ENCODE measurements at places on chromosomes 7 and 10.

DNA sequence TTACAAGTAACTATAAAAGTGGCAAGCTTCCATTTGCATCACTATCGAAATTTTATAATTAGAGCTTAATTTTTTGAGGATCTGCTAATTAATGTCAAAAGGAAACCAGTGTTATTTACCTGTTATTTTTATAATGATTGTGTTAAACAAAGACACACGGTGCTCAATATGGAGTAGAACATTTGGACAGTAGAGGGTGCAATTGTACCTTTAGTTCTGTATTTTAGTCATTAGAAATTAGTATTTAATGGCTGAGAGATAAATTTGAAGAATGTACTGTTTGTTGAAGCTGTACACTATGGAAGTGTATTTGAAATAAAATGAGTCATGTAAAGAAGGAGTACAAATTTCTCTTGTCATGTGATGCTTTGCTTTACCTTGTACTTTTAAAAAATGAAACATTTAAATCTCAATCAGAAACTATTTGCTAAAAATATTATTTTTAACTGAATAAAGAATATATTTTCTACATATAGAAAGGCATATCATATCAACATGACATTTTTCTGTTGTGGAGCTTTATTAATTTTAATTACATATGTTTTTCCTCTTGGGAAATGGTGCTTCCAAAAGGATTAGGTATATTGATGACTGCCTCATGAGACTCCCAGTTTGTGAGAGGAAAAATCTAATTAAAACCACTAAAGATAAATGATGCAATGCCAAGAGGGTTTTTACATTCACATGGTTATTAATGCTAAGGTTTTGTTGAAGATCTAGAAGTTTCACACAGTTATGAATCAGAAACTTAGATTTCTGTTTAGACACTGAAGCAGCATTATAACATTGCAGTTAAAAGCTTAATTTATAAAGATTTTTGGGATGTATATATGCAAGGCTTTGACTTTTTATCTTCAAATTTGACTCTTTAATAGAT is 10.4 kb upstream of the PRKG1 start:
- no peak for DNase-seq

- no peak for DNase-seq
Observed at GRCh38 chr10:88565072-88565471, 18.0 kb downstream of the RNLS start.

DNA sequence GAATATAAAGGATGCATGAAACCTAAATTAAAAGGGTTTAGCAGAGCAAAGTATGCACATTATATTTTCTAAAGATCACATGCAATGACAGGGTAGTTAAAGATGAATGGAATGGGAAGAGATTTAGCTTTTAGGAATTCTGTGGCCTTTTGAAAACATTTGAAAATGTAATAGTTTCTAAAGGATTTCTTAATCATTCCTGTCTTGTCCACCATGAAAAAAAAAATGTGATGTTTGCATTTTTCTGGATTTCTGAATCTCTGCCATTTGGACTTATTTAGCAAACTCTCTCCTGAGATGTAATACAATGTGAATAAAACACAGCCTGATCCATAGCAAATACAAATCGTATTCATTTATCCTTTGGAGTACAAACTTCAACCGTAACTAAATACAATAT is 126.6 kb upstream of the RAB11FIP2 start:
- no peak for DNase-seq

- DNase-seq, result no peak
Observed at GRCh38 chr10:114096864-114097263, 53.2 kb downstream of the ADRB1 start.

DNA sequence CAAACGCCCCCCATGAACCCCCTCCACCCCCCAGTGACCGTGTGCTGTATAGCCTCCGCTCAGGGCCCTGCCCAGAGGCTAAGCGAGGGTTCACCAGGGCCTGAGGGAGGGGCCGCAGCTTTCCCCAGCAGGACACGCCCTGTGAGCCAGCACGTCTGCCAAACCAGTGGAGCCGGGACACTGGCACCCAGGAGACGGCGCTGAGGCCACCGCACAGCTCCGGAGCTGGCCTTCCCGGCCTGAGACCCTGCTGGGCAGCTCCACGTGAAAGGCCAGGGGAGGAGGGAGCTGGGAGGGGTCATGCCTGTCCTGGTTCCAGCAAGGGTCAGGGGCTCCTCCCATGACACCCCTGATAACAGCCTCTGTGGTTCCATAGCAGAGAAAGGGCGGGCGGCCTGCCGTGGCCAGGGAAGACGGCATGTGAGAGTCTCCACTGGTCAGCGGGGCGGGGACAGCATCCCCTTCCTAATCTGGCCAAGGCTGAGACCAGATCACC is 278.3 kb downstream of the ELFN1 start:
- DNase-seq, result no peak

DNA sequence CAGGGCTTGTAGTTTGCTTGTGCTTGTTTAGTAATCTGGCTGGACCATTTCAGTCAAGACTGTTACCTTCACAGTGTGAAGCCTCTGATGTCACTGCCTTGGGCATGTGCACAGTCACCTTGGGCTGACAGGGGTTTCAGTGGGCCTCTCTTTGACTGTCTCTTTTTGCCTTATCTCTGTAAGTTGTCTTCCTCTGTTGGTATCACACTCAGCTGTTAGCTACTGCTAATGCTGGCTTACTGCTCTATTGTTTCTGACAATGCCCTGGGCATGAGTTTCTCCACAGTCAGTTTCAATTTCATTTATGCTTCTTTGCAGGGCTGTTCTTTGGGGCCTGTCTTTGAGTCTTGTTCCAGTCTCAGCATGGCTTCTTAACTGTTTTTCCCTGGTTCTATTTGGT is 201.9 kb upstream of the SHH start:
- DNase-seq, result no peak

GRCh38 chr7:122543891-122544290 is 155.0 kb downstream of the RNF133 start:
- DNase-seq, result no peak

GRCh38 chr7:149877890-149878522 is 4.2 kb downstream of the ATP6V0E2 start:
- no peak for DNase-seq

DNA sequence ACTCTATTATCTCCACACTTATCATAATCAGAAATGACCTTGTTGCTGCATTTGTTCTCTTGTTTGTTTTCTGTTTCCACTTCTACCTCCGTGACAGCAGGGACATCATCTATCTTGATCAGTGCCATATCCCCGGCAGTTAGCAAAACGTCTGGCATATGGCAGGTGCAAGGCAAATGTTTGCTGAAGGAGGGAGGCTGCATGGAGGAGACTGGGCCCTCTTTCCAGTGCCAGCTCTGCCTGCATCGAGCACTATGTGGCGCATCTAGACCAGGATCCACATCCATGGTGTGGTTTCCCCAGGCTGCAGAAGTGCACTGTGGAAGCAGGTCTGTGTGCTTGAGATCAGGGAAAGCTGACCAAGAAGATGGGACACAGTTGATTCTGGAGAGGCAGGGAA is 181.2 kb downstream of the KCNMA1 start:
- DNase-seq, result no peak

GRCh38 chr7:158572000-158572828 is 15.4 kb downstream of the PTPRN2 start:
- DNase-seq, result no peak

- no peak for DNase-seq
Observed at GRCh38 chr10:3622427-3622826, 162.6 kb downstream of the KLF6 start.

DNA sequence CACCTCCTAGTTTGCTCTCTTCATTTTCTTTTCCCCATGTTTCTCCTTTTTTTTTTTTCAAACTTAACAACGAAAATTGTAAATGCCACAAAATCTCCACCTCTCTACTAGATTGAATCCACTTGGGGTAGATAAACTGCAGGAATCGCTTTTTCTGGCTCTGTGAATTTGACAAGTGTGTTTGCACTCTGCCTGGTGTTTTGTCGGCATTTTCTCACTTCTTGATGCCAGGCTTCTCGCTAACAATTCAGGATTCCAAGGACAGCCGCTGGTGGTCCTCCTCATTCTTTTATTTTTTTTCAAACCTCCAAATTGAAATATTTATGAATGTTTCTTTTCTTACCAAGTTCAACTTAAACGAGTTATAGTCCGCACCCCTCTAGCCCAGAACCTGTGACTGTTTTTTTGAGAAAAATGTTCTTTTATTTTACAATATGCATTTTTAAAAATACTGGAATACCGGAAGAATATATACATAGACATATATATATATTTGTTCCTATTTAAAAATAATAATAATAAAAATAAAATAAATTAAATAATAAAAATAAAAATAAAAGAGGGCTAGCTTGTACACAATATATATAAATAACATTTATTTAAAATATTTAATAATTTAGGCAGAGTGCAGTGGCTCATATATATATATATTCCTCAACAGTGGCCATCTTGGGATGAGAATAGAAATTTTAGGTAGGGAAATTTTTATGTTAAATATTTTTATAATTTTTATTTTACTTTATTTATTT is 538.8 kb downstream of the TYW1 start:
- no peak for DNase-seq

GRCh38 chr10:74034301-74034700 is 36.4 kb downstream of the VCL start:
- no peak for DNase-seq

- DNase-seq, result no peak
Observed at GRCh38 chr10:93652857-93653256, 40.5 kb downstream of the PDE6C start.

- DNase-seq, result no peak
Observed at GRCh38 chr10:59607970-59608369, 101.7 kb downstream of the SLC16A9 start.

DNA sequence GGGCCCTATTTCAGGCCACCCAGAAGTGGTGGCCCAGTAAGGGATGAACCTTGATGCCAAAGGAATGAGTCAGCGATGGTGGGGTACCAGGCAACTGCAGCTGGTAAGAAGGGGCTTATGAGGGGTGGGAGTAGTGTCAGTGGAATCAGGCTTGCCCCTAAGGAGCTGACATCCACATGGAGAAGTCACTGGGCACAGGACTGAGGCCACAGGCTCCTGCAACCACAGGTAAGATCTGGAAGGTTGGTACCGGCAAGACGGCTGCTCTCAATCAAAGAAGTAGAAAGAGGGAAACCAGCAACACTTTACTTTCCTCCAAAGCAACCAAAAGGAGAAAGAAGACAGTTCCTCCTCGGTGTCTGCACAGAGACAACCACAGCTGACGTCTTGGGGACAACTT is 2.5 kb downstream of the GCK start:
- DNase-seq, result no peak

DNA sequence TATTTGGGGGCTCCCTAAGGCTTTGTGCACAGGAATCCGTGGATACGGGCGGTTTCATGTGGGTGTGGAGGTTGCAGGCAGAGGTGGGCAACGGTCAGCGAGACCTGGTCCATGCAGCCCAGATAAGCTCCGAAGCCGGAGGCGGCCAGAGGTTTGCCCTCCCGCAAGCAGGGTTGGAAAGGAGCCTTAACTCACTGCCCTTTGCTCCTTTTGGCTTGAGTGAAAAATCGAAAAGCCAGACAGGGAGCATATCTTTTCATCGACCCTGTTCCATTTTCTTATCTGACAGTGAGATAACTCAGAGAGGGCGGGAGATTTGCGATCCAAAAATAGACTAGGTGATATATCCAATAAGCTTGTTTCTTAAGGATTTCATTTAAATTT is 1.5 kb downstream of the GRM3 start:
- no peak for DNase-seq

DNA sequence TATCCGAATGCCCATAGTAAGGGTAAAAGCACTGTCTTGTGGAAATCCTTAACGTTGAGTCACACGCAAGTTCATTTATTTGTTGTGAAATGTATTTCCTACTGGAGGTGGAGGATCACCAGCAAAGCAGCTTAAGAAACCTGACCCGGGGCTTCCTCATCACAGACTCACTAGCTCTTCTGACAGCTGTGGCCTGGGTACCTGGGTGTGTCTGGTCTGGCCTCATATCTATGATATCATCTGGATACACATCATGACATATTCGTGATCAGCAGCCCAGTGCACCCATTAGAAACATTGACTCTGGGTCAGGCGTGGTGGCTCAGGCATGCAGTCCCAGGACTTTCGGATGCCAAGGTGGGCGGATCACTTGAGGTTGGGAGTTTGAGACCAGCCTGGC is 8.8 kb downstream of the DRGX start:
- DNase-seq, result no peak

GRCh38 chr10:38027986-38028385 is 17.5 kb downstream of the ZNF33A start:
- DNase-seq, result no peak

GRCh38 chr7:101126651-101127459 is at the start of gene SERPINE1:
TSS of gene SERPINE1 (plus strand) at chr7:101127104. CDS start at chr7:101128394, 1,290 bp downstream.
- DNase-seq, result no peak

DNA sequence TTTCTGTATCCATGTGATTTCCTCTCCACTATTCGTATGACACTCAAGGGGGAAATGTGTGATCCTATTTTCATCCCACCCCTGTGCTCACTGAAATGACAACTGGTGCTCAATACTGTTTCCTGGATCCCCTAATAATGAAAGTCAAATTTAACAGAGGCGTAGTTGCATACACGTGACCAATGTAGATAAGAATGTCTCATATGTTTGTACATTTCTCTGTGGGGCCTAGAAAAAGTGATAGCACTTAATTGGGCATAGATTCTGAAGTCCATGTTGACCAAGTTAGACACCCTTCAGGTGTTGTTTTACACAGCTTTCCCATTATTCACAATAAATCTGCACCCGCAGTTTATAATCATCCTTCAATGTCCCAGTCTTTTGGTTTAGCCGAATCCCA is 59.1 kb downstream of the JAZF1 start:
- DNase-seq, result no peak

- DNase-seq, result no peak
Observed at GRCh38 chr7:4174016-4174415, 508.1 kb upstream of the FOXK1 start.
